Ascending aorta (tissue), 2 donors: ENCODE measurements at places on chromosomes 11 and 22. TPM values are rescaled to one million over a fixed set of nuclear protein-coding genes. Genes with fewer than 3 reads are reported as not detected.

- no peak for DNase-seq
These were observed 205.1 kb downstream of the NXPE2 start for GRCh38 chr11:114883472-114883871.

GRCh38 chr11:64349404-64349803, 9.4 kb downstream of the CCDC88B start:
- no peak for DNase-seq

The C11orf86 gene
- total RNA-seq = not detected

DNA sequence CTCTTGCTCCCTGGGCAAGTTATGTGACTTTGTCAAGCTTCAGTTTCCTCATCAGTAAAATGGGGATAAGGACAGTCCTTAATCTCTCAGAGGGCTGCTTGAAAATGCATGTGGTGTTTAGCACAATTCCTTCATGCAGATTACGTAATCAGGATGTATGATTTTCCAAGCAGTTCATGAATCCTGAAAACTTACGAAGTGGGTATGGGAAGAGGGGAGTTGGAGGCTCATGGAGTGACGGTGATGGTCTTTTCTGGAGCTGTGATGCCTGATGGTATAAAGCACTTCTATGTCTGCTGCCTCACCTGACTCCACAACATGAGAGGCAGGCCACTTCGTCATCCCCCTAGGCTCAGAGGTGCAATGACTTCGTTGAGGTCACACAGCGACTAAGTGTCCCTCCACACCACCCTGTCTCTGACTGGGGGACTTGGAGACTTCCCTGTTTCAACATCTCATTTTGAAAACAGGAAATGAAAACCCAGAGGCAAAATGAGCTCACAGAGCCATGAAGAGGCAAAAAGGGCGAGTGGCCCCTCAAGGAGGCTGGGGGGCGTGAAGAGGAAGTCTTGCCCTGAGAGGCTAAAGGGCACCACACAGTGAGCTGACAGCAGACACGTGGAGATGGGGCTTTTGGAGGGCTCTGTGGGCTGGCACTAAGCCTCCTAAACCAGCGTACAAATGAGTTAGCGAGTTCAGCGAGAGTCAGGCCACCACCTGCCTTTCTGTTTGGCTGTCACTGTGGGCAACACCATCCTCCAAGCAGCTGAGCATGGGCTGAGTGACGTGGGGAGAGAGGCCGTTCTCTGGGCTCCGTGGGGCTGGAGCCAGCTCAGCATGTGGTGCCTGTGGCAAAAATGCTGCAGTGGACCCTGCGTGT, 10.1 kb downstream of the MCM5 start:
- DNase-seq = no peak

The SCGB2A2 gene
- total RNA-seq = not detected

GRCh38 chr11:118073554-118073953, 3.3 kb upstream of the TMPRSS4 start:
- no peak for DNase-seq

The APLNR gene
- total RNA-seq = 15.1 TPM

The SYT8 gene
- total RNA-seq = not detected

The SAA2 gene
- 77.4 TPM for total RNA-seq

The FBLN1 gene
- total RNA-seq = 580 TPM
